ENCODE measurements at places on chromosomes 2 and 18.

DNA sequence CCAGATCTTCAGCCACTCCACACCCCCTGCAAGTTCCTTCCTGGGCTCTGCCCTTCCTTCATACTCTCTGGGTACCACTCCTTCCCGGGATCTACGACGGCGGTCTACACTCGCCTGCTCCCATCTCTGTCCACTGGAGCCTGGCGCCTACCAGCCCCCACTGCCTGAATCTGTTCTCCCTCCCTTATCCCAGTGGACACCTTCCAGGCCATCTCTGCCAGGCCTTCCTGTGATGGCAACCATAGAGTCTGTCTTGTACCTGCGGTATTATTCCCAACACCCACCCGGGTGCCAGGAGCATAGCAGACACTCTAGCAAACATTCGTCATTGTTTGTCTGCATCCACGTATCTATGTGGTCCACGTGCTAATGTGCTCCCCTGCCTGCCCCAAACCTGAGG is 140.9 kb downstream of the ZFP36L2 start:
- no peak for DNase-seq

DNA sequence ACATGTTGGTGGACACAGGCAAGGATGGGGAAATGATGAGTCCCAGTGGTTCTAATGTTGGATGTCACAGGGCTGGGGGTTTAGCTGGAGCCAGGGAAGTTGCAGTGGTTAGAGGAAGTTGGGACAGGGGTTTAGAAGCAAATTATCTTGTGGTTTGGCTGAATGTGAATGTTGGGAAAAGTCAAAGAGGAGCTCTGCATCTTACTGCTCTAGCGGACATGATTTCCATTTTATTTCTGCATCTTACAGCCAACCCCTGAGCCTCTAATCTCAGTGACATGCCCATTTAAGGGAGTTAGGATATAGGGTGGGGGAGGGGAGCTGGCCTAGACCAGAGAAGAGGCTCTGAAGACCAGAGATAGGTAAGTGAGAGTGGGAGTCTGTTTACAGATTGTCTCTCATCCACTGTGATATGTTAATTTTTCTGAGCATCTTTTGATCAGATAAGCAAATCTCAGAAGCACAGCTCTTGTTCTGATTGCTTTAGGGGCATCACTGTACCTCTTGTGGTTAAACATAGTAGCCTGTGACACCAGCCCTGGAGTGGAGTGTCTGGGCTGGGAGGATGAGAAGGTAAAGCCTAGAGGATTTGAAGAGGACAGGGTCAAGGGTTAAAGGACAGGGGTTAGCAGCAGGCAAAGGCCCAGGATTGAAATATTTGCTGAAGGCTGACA is 43.6 kb downstream of the SETBP1 start:
- DNase-seq, result no peak

DNA sequence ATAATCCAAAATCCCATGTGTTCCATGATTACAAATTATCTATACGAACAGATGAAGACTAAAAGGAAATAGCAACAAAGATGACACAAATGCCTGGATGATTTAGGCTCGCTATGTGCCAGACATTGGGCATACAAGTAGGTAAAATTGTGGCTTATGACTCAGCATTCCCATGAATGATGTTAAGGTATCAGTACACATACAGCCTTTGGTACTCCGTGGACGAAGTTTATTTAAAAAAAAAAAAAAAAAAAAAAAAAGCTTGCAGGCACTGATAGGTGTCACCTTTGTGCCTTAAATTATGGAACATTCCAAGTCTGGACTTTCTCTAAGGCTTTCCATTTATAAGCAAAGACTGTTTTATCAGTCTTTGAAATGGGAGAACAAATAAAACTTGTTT is 2.7 kb downstream of the CHAC2 start:
- no peak for DNase-seq

DNA sequence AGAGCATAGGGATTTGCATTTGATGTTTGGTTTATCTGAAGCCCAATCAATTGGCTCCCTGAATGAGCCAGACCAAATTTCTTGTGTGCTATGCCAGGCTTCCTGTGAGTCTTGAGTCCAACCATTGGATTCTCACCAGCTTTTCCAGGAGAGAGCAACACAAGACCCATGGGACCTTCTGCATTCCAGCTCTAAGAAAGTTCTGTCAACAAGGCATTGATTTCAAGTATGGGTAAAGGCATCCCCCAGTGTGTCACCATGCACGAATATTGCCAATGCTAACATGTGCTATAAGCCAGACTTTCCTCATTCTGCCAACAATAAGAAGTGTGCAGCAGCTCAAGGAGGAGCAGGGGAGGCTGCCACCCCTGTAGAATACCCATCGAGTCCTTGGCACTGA is 266.6 kb downstream of the ETAA1 start:
- no peak for DNase-seq

DNA sequence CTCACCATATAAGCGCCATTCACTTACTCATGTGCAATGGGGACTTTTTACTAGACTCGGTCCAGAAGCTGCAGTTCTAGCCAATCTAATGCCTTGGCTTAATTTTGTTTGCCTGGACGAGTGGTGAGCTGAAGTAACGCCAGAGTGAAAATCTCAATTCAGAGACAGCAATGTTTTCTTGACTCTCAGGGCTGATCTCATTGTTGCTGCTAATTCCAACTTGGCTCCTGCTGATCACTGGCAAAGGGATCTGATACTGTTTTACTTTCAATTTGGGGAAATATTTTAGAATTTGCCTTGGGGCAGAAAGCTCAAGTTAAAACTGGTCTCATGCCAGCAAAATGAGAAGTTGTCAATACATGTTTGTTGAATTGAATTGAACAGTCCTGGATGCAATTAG is 906.6 kb upstream of the CDH2 start:
- no peak for DNase-seq

All from stimulated activated CD4-positive, alpha-beta T cell treated with anti-CD3 and anti-CD28 coated beads, Interleukin-2, amount 100 ng/mL, for 4 hours (primary cell).